ENCODE measurements at places on chromosomes 16 and 17. TPM values are rescaled to one million over a fixed set of nuclear protein-coding genes. Genes with fewer than 3 reads are reported as not detected.

Gene KCNH4
- 0.24 TPM for total RNA-seq

Gene GLIS2
- 19.5 TPM for total RNA-seq

Gene CRISPLD2
- 9.4 TPM for total RNA-seq

Gene PLK1
- 147 TPM for total RNA-seq

Gene BICDL2
- 28.2 TPM for total RNA-seq

Gene TSNAXIP1
- 0.41 TPM for total RNA-seq

Gene ICAM2
- total RNA-seq, result 0.33 TPM

Gene ALOX15
- total RNA-seq, result 0.32 TPM

Gene CCL5
- 0.17 TPM for total RNA-seq

Gene MYH13
- total RNA-seq, result not detected

Gene UMOD
- total RNA-seq, result not detected

Gene PRR15L
- total RNA-seq, result 1.1 TPM

Gene NACA2
- not detected for total RNA-seq

Gene HOXB1
- 0.41 TPM for total RNA-seq

Gene MRC2
- total RNA-seq, result 30.3 TPM

Gene WNK4
- total RNA-seq, result 1.4 TPM

Gene ALKBH5
- 111 TPM for total RNA-seq

Gene OR1A1
- not detected for total RNA-seq

Gene OTOA
- 0.07 TPM for total RNA-seq

Gene KANSL1
- 72.7 TPM for total RNA-seq

Gene SLC12A3
- total RNA-seq, result not detected

Gene KRT32
- not detected for total RNA-seq

Gene PRDM7
- total RNA-seq, result not detected

Gene AANAT
- total RNA-seq, result 0.57 TPM

Gene MGAT5B
- 11.5 TPM for total RNA-seq

Gene NHLRC4
- total RNA-seq, result 0.87 TPM

Gene KRTAP2-2
- not detected for total RNA-seq

Gene GRIN2A
- total RNA-seq, result 3.5 TPM

Gene MYH1
- total RNA-seq, result not detected

Gene SKAP1
- total RNA-seq, result 0.30 TPM

Gene CYB5B
- 99.7 TPM for total RNA-seq

Gene PRAC1
- 35.2 TPM for total RNA-seq

Gene RGS11
- total RNA-seq, result 1.8 TPM

Gene PSMC5
- 149 TPM for total RNA-seq

Gene C17orf67
- total RNA-seq, result 3.0 TPM

Gene CUEDC1
- 9.4 TPM for total RNA-seq

Gene MCRIP2
- total RNA-seq, result 63.3 TPM

Gene POLR3E
- total RNA-seq, result 73.5 TPM

Gene TLCD2
- total RNA-seq, result 1.4 TPM

Gene CX3CL1
- total RNA-seq, result 0.66 TPM

Gene GCGR
- total RNA-seq, result 0.85 TPM

Gene MT1M
- total RNA-seq, result 4.7 TPM
